Forelimb muscle (tissue), 1 donor: ENCODE measurements at places on chromosomes 4 and X. TPM values are rescaled to one million over a fixed set of nuclear protein-coding genes. Genes with fewer than 3 reads are reported as not detected.

FAM9C gene
- 0.28 TPM for polyA plus RNA-seq

GRCh38 chrX:14801136-14801535, 71.7 kb downstream of the FANCB start:
- no peak for DNase-seq

- no peak for DNase-seq
These were observed 84.3 kb downstream of the PDLIM5 start for GRCh38 chr4:94536049-94536448.

GRCh38 chr4:70606459-70606858, 14.4 kb downstream of the AMBN start:
- no peak for DNase-seq

DNA sequence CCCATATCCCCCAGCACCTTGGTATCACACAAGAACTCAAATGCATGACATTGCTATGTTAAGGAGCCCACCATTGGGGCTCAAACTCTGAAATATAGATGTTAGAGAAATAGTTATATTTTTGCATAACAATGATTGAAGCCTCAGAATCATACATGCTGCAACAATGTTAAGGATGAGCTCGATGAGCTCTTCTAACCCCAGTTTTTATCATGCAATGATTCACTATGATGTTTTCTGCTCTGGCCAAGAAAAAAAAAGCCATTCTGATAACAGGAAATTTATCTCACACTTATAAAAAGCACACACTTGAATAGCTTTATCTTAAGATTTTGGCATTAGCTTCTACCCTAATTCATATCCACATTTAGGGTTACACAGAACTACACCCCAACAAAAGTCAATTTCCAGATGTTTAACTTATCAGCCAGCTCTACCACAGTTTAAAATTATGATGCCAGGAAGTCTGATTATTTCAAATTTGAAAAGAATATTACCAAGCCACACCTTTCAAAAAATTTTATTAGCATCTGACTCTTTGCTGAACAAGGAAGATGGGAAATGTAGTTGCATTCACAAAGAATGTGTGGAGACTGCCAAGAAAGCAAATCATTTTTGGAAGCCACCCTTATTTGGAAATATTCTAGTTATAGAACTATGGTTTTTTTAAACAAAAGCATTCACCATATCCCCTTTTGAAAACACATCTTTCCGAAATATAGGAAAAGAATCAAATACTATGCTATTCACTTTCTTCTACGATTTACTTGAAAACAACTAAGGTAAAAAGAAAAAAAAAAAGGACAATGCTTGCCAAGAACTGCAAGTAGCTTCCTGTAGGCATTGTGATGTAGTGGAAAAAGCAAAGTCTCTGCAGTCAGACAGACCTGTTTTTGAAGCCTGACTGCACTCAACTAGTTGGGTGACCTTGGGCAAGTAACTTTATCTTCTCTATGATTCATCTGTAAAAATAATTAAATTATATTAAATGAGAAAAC, 100.8 kb upstream of the PLS3 start:
- peak; percentile 57 for DNase-seq

DNA sequence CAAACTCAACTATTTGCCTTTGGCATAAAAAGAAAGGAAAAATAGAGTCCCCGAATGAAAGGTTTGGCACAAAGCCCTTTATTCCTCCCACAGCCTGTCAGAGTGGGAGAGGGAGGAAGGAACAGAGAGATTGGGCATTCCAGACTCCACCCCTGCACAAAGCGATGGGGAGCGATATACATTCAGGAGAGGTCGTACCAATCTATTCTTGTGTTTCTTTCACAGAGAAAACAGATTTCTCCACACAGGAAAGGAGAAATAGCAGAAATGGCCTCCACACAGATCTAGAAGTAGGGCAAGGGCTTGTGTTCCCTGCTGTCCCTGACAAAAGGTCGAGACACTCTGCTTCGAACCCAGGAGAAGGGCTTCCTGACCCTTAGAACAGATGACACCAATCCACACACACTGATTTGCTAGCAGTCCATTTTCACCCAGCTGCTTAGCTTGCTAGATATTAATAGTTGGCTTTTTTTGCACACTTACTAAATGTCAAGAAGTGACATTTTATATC, 197.4 kb downstream of the MAML3 start:
- DNase-seq, result no peak

DNA sequence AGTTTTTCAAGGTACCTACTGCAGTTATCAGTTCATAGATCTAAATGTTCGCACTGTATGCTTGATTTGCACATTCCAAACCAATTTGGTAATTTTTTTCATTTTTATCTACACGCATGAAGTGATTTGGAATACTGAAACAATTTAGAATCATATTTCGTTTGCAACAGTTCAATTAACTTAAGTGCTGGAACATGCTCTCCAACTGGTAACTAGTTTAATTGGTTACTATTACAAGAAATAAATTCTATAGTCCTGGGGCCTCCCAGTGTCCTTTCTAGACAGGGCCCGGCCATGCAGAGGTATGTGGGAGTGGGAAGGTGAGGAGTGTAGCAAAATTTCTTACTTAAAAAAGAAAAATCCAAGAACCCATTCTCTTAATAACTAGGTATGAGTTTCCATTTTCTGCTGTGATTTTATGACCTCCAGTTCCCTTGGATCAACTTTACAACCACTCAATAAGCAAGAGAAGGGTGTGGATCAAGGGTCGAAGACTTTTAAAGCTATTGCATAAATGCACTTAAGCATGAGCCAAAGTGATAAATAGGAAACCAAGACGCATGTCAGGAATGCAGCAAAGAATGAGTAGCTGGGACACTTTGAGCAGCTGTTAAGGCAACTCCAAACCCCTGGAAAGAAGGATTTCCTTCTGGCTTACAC, 106.9 kb downstream of the PPARGC1A start:
- no peak for DNase-seq

- DNase-seq, result no peak
These were observed 15.2 kb downstream of the SHROOM4 start for GRCh38 chrX:50798783-50799182.

- DNase-seq, result no peak
These were observed 409.6 kb downstream of the IL15 start for GRCh38 chr4:142045996-142046395.

- DNase-seq, result no peak
These were observed 69.6 kb upstream of the PCDH18 start for GRCh38 chr4:137601934-137602333.

NLGN4X gene
- polyA plus RNA-seq, result 2.0 TPM

DNA sequence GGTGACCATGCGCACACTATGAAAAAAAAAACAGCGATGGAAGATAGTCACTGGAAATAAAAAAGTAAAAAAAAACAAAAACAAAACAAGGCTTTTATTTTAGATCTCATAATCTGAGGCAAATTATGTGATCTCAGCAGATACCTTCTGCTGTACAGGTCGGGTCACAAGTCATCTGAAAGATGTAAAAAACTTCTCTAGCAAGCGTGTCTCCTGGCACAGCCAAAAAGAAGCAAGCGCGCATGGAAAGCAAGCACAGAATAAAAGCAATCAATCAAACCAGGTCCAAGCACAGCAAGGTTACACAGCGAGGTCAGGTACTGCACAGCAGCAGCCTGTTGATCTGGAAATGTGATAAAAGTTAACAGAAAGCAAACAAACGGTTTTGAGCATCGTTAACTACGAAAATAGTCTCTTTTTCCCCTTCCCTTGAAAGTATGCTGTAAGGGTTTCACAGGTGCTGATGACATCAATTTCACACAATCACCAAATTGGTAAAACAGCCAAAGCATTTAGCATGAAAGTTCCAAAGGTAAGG, 79.3 kb upstream of the MTNR1A start:
- no peak for DNase-seq

- no peak for DNase-seq
These were observed at the start of gene NBDY for GRCh38 chrX:56729152-56729850. NBDY (plus strand) TSS chrX:56729243; CDS start chrX:56729354, 111 bp downstream.

CLDN2 gene
- polyA plus RNA-seq, result 0.75 TPM

ANK2 gene
- 268 TPM for polyA plus RNA-seq

FAM184B gene
- 7.7 TPM for polyA plus RNA-seq

DNA sequence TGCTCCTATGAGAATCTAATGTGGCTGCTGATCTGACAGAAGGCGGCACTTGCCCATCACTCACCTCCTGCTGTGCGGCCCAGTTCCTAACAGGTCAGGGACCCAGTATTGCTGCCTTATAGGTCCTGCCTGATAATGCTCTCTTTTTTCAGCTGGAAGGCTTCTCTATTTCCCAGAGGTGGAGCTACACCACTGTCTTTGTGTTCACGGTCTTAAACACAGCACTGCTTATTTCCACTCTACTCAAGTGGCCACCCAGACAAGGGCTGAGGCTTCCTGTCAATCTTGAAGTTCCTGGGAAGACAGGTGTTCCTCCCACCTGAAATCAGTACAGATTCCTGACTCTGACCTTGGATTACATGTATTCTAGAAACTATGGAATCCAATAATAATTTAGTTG, 270.6 kb downstream of the NR3C2 start:
- DNase-seq, result no peak

- DNase-seq, result peak; percentile 9
These were observed at the start of gene FSTL5 for GRCh38 chr4:162163892-162164759. FSTL5 (minus strand) TSS chr4:162164000; CDS start chr4:162111396, 52,604 bp downstream.

DNA sequence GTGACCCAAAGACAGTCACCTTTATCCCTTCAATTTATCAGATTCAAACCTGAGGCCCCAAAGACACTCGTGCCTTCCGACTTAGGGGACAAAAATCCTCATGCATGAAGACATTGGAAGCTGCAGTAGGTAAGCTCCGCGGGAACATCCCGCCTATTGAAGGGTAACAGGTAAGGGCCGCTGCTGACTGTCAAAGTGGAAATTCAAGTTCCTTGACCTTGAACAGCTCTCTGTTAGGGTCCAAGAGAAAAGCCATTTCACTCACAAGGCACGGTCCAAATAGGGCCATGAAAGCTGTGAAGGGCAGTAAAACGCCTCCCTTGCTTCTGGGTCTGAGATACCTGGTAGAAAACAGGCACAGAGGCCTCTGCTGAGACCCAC, 34.2 kb downstream of the CCDC149 start:
- no peak for DNase-seq

DNA sequence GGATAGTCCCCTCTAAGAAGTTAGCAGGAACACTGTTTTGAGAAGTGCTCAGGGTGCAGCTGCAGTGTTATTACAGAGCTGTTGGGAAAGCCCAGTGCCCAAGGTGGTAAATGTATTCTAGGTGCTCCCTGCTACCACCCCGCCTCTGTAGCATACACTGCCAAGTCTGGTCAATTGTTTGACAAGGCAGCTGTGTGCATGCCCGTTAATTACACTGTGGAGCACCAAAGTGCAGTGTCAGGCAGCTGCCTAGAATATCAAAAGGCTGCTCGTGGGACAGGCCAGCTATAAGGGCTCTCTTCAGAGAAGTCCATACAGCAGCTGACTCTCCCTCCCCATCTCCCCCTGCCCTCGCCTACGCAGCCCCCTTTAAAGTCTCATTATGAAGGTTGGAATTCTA, 99.9 kb upstream of the KLHL13 start:
- no peak for DNase-seq

DNA sequence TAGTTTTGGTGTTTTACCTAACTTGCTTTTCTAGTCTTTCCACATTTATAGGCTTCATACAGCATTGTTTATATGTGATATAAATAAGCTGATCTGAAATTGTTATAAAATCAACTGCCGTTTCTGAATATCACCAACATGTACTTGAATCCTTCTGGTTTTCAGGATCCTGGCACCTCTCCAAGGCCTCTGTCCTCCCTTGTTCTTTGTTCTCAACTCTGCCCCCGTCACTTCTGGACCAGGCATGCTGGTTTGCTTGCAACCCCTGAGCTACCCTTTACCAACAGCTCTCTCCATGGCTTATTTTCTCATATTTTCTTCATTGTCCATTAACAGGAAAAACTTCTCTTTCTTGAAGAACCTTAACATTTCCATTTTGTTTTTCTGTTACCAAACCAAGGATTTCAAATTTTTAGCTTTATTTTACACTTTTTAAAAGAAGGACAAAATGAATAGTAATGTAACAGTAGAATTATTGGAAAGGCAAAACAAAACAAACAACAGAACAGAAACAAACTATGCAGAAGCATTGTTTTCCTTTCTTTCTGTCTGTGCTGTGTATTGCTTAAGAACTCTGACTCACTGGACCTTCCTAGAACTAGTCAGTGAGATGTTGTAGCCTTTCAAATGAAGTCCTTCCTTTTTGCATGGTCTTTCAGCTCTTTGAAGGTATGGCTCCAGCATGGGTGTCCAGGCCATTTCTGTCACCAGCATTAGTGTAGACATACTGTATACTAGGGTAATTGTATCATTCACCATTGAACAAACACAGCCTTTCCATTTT, 44.8 kb downstream of the BANK1 start:
- DNase-seq, result no peak

GRCh38 chr4:29559286-29559685, 1160.9 kb upstream of the PCDH7 start:
- DNase-seq, result no peak

AWAT2 gene
- polyA plus RNA-seq, result not detected

CHIC1 gene
- polyA plus RNA-seq, result 8.1 TPM

GRCh38 chrX:107204068-107204605, 2.1 kb downstream of the NUP62CL start:
- no peak for DNase-seq

- no peak for DNase-seq
These were observed 303.3 kb downstream of the TECRL start for GRCh38 chr4:64105903-64106302.

- peak; percentile 41 for DNase-seq
These were observed 7.3 kb upstream of the WAS start for GRCh38 chrX:48676106-48676892.

MAGEA2 gene
- polyA plus RNA-seq, result not detected
